Tibial nerve (tissue), 4 donors: ENCODE measurements at places on chromosomes 2 and 18. TPM values are rescaled to one million over a fixed set of nuclear protein-coding genes. Genes with fewer than 3 reads are reported as not detected.

- no peak for DNase-seq
- no peaks in the 10 kb centered on the region for H3K4me1 ChIP-seq
- H3K36me3 ChIP-seq = no peaks in the 10 kb centered on the region
- H3K27ac ChIP-seq = no peak overlapping the region
- no peaks in the 10 kb centered on the region for H3K27me3 ChIP-seq
These were observed 125.0 kb downstream of the SPHKAP start for GRCh38 chr2:228056293-228057097.

GRCh38 chr2:236795169-236795860 is 225.7 kb downstream of the ACKR3 start:
- H3K4me3 ChIP-seq = no peak overlapping the region
- H3K36me3 ChIP-seq = no peaks in the 10 kb centered on the region
- no peak overlapping the region for H3K27ac ChIP-seq
- no peak for DNase-seq
- H3K4me1 ChIP-seq = no peaks in the 10 kb centered on the region

DNA sequence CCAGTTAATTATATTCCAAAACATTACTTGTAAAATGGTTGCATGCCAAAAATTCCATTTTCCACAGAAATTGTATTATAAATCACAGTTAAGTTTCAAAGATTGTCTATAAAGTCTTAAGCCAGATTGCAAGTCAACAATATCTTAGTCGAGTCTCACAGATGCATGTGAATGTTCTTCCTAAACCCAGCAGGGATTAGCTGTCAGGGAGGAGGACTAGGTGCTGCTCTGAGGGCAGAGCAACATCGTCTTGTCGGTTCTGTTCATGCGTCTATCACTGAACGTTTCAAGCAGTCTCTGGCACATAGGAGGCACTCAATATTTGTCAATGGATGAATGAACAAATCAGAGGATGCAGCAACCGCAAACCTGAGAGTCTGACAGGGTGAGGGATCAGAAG is 27.0 kb downstream of the EPB41L3 start:
- H3K4me3 ChIP-seq = no peak overlapping the region
- H3K36me3 ChIP-seq = no peaks in the 10 kb centered on the region
- no peak overlapping the region for H3K27ac ChIP-seq
- no peak for DNase-seq
- no peaks in the 10 kb centered on the region for H3K27me3 ChIP-seq

DNA sequence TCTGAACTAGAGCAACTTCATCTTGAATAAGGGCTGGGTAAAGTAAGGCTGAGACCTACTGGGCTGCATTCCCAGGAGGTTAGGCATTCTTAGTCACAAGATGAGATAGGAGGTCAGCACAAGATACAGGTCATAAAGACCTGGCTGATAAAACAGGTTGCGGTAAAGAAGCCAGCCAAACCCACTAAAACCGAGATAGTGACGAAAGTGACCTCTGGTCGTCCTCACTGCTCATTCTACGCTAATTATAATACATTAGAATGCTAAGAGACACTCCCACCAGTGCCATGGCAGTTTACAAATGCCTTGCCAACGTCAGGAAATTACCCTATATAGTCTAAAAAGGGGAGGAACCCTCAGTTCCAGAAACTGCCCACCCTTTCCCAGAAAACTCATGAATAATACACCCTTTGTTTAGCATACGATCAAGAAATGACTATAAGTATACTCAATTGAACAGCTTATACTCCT is 109.1 kb downstream of the FIGN start:
- no peak overlapping the region for H3K4me3 ChIP-seq
- H3K27me3 ChIP-seq = no peaks in the 10 kb centered on the region
- H3K27ac ChIP-seq = no peak overlapping the region
- DNase-seq = no peak

DNA sequence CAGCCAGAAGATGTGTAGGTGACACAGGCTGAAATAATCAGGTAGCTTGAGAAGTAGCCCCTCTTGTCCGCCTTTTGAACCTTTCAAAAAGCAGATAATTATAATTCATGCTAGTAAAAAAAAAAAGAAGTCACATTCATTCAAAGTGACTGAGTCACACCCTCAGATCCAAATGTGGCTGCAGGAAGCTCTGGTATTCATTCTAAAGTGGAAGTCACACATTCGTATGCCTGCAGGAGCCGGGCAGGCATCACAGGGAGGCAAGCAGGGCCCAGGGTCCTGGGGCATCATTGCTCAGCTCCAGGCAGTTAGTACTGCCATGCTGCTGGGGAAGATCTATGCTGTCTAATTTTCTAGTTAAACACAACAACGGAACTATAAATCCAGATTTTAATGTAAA is 21.7 kb upstream of the RAB11FIP5 start:
- no peaks in the 10 kb centered on the region for H3K27me3 ChIP-seq
- H3K36me3 ChIP-seq = no peaks in the 10 kb centered on the region
- H3K27ac ChIP-seq = no peak overlapping the region
- no peak for DNase-seq

The ITGA6 gene
- total RNA-seq = 254 TPM

The GPC1 gene
- 143 TPM for total RNA-seq
